ENCODE measurements at places on chromosomes 6 and 20.

DNA sequence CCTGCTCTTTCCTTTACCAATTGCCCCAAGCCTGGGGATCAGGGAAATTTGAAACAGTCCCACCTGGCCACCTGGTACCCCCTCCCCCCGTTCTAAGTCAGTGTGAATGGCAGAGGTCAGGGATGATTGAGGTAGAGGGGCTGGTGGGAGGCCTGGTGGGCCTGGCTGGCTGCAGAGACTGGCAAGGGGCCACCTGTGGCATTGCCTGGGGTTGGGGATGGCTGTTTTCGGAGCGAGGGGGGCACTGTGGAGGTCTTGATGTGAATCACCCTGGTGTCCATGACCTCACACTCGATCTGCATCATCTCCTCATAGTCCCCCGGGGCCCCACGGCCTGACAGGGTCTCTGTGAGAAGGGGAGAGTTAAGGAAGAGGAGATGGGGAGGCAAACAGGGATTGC is 6.5 kb upstream of the TNXB start:
- no peak for DNase-seq

- DNase-seq = no peak
Observed at GRCh38 chr20:56299362-56299761, 50.8 kb downstream of the MC3R start.

GRCh38 chr6:149456311-149457021 is 28.3 kb downstream of the ZC3H12D start:
- no peak for DNase-seq

- no peak for DNase-seq
Observed at GRCh38 chr6:24918641-24919055, 17.1 kb downstream of the RIPOR2 start.

DNA sequence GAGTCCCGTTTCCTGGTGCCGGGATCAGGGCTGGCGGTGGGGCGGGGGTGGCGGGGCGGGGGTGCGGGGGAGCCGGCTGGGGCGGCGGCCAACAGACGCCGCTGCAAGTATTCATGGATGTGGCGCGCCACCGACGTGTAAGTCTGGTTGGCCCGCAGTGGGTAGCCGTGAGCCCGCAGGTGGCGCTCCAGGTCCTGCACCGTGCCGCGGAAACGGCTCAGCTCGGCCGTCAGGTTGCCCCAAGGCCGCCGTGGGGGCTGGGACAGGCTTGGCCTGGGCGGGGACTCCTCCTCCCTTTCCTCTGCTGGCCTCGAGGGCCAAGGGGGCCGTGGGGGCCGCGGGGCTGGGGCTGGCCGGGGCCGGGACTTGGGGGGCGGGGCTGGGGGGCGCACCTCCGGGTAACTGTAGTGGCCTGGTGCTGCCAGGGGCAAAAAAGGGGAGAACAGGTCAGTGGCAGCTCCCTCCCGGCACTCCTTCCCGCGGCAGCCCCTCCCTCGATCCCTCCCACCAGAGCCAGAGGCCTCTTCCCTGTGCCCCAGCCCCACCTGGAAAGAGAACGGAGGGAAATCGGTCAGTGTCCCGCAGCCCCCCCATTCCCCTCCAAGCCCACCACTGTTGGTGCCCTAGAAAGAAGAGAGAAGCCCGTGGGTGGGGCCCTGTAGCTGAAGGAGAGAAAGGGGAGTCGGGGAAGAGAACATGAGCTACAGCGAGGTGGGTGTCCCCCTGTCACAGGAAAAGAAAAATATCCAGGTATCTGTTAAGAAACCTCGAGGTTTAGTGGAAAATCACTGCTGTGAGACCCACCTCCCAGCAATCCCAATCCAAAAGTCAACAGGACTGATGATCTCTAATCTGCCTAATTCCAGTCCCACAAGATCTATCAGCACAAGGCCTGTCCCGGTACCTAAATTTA is 21.3 kb downstream of the TNXB start:
- no peak for DNase-seq

DNA sequence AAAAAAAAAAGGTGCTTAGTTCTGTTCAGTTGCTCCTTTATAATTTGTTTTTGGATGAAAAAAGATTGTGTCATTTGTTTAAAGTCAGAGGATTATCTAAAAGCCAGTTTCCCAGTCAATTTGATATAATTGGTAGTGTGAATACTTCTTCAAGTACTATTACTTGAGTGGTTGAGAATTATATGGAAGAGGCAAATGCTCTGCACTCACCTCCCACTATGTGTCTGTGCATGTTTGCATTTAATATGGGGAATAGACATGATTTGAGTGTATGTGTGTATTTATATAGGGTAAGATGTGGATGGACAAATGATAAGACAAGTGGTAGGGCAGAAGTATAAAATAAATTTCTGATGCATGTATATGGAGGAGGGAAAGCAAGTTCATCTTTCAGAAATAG is 15.8 kb downstream of the GJA1 start:
- DNase-seq = no peak

DNA sequence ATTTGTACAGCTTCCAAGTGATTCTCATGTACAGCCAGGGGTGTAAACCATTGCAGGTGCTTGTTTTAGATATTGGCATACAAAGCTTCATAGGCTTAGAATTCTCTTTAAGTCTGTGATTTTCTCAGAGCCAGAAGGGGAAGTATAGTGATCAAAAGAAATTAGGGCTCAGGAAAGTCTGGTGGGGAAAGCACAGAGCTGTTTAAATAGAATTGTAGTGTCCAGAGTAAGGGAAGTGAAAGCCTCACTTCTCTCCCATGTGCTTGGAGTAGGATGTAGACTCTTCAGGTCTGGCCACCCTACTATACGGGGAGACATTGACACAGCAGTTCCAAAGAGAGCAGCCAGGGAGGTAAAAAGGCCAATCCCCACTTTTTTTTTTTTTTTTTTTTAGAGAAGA is 10.4 kb downstream of the GCNT2 start:
- DNase-seq = no peak

Measured in HTR-8/SVneo (cell line).